ENCODE measurements at places on chromosomes 3 and 15. TPM values are rescaled to one million over a fixed set of nuclear protein-coding genes. Genes with fewer than 3 reads are reported as not detected.

Gene ARGFX
- not detected for polyA plus RNA-seq

Gene PLA2G4D
- 0.15 TPM for polyA plus RNA-seq

Gene CLSTN2
- polyA plus RNA-seq = 0.10 TPM

Gene HDDC3
- polyA plus RNA-seq = 17.4 TPM

Gene TMEM207
- not detected for polyA plus RNA-seq

Gene FANCD2OS
- polyA plus RNA-seq = 0.94 TPM

GRCh38 chr3:53816425-53816824 is 29.8 kb downstream of the CHDH start:
- DNase-seq = no peak

DNA sequence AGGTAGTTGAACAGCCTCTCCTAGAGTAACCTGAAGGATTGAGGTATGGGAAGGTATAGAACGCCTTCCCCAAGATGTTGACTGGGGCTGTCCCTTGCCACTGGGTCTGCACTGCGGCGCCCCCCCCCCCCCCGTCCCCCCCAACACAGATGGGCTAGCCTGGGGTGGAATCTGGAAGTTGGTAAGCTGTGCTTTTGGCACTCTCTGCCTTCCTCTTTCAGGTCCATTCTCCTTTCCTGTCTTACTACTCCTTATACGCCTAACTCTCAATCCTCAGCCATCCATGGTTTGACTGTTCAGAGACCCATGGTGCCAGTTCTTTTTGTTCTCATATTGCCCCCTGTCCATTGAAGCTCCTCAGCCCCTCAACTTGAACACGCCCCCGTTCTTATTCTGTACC is 42.8 kb downstream of the MAP2K1 start:
- no peak for DNase-seq

DNA sequence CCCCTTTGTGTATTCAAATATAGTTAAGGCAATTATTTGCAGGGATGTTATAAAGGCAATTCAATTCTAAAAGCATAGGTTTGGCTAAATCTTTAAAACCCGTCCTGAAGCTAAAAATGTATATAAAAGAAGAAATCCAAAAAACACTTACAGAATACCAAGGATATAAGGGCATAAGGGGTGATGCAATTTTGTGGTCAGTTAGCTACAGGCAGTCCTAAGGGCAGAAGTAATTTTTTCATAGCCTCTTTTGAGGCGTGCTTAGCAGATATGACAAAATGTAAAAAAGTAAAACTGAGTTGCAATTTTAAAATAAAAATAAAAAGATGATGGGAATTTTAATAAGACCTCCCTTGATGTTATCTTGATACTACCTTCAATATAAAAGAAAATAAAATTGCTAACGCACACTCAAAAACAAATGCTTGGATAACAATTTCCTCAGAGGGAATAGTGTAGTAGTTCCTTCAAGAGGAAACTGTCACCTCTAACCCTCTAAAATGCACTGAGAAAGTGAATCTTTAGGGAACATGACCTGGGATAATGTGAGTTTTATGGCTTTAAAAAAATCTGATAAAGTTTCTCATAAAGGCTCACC is 104.2 kb downstream of the MYH15 start:
- DNase-seq = no peak

DNA sequence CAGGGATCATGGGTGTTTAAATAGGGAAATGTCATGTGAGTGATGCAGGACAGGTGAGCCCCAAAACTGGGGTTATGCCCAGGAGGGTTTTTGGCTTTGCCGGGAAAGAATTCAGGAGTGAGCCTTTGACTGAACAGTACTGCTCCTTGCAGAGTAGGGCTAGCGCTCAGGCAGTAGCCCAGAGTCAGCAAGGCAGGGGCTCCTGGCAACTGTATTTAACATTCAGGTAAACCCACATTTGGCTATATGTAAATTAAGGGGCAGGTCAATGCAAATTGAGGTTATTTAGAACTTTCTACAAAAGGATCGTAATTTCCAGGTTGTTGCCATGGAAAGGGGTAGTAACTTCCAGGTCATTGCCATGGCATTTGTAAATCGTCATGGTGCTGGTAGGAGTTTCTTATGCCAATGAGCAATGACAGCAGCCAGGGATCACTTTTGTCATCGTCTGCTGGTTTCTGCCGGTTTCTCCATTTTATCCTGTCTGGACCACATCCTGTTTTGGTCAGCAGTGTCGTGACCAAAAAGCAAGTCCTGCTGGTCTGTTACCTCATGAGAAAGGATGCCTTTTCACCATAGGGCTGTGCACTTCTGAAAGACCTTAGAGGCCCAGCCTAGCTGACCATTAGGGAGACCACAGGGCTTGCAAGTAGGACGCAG is 24.3 kb downstream of the MTHFS start:
- DNase-seq = peak; percentile 28
